Vagina (tissue), 2 donors: ENCODE measurements at places on chromosomes 6 and 20. TPM values are rescaled to one million over a fixed set of nuclear protein-coding genes. Genes with fewer than 3 reads are reported as not detected.

The EMILIN3 gene
- total RNA-seq, result 5.6 TPM

The TENT5A gene
- 20.6 TPM for total RNA-seq

The OPRM1 gene
- 0.98 TPM for total RNA-seq

The DPPA5 gene
- total RNA-seq, result not detected

The CRISP3 gene
- total RNA-seq, result 19.2 TPM

The KIAA1755 gene
- 2.7 TPM for total RNA-seq
